Activated CD4-positive, alpha-beta T cell treated with anti-CD3 and anti-CD28 coated beads, Interleukin-2, amount 50 U/mL, for 48 hours (primary cell): ENCODE measurements at places on chromosomes 11 and 22.

DNA sequence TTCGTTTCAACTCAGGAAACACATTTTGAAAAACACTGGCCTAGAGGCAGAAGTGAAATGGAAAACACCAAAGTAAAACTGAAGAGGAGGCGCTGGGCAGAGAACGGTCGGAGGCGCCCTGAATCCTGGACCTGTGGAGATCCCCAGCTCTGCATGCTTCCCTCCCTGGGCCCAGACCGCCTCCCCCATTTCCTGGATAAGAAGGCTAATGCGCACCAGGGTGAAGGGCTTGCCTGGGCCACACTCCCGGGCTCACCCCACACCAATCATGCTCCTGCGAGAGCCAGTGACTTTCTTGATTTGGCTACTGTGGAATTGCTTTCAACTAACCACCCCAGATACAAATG is 167.1 kb downstream of the CRYBB2 start:
- no peak for DNase-seq

DNA sequence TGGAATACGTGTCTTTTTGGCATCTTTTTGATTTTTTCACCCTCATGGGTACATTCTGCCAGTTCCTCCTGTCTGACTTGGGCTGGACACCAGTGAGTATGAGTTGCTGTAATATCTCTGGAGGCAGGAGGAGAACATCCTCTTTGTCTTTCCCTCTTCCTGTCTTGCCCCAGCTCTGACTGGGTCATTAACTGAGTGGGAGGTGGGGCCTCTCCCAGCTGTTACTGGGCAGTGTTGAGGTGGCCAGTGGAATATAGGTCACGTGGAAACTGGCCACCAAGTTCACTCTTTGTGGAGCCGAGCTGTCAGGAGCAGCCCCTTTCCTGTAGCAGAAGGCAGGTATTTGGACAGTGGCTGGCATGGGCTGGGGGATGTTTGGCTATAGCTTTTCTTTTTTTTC is 2.2 kb downstream of the GLB1L2 start:
- no peak for DNase-seq

DNA sequence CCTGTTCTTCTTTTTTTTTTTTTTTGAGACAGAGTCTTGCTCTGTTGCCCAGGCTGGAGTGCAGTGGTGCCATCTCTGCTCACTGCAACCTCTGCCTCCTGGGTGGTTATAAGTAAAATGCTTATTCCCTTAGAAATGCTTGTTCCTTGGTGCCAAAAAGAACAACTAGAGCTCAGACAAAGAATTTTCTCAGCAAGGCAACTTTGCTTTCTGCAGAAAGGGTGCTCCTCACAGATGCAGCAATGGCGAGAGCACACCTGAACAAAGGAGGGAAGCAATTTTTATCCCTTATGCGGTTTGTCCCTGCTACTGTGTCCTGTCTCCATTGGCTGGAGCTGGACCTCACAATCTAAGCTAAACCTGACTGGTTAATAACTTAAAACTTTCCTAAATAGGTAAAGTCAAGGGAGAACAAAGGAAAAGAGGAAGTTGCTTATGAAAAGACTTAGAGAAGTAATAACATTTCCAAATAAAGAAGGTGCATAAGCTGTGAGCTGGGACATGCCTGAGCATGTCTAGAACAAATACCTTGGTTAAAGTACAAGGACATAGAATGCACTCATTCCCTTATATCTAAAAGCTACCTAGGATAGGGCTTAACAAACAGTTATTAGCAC is 90.0 kb upstream of the PRR5 start:
- DNase-seq, result no peak

- no peak for DNase-seq
These were observed 10.7 kb downstream of the DTX4 start for GRCh38 chr11:59182457-59183151.

DNA sequence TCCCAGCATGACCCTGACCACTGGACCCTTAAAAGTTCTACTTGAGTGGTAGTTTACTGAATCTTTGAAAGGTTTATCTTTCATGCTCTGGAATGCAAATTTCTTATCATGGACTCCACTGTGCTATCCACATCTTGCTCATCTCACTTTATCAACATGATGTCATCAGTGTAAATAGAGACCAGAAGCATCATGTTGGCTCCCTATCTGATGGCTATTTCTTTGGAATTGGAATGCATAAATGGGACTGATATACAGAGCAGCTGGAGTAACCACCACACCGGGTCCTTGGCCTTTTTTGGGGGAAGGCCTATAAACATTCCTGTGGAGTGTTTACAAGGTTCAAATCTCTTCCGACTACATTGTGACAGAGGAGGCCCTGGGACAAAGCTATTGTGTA is 74.1 kb upstream of the CEP126 start:
- no peak for DNase-seq

DNA sequence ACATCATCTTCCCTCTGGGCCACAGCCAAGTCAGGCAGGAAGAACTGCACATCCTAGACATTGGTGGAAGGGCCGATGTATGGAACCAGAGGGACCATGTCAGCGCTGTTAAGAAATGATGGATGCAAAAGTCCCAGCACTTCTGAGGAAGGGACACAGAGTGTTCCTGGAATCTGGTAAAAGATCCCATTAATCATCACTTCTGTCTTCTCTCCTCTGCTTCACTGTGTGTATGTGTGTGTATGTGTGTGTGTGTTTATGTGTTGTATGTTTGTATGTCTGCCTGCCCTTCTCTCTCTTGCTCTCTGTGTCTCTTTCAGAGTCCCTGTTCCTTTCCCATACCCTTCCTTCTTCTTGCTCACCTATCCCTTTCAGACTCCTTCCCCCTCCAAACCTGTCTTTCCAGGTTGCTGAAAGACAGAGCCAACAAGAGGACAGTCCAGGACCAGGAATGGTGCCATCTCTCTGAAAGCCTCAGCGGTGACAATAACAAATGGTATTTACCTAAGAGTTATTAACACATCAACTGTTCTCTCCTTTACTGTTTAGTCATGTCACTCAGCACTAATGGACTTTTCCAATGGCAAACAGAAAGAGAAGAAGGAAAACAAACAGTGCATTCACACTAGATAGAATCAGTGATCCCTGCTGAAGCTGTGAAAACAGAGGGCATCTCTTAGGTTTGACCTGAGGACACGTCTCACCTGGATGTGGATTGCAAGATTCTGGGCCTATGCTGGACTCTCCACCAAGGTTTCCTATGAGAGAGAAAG is 47.1 kb downstream of the EHF start:
- DNase-seq, result no peak

- no peak for DNase-seq
These were observed 781 bp downstream of the TCIRG1 start for GRCh38 chr11:68039526-68040086.

DNA sequence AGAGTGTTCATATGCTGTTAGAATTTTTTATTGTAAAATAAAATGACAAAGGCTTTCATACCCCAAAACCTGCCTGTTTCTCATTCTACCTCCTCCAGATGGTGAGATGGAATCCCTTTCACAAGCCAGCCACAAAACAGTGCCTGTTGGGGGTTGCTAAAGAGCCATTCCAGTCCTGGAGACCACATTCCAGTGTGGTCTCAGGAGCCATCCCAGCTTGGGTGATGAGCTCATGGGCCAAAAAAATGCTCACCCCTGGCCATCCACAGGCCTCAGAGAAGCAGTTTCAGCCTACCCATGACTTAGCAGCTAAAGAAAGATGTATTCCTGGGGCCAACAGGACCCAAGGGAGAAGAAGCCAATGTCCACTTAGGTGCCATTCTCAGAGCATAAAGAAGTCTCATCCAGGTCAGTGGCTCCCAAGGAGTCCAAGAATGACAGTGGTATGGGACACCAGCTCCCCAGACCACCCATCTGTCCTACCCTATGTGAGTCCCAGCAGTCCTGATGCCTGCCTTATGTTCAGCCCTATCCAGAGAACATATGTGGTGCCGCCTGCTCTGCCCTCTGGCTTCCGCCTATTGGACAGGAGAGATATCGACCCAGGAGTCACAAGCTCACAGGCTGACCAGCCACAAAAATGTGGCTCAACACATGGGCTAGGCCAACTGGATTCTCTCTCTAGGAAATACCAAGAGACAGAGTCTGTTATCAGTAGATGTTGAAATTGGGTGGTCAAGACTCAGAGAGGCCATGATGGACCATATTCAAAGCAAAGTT is 26.4 kb downstream of the C11orf91 start:
- DNase-seq, result no peak

GRCh38 chr11:119460582-119460981 is 37.6 kb upstream of the THY1 start:
- no peak for DNase-seq

DNA sequence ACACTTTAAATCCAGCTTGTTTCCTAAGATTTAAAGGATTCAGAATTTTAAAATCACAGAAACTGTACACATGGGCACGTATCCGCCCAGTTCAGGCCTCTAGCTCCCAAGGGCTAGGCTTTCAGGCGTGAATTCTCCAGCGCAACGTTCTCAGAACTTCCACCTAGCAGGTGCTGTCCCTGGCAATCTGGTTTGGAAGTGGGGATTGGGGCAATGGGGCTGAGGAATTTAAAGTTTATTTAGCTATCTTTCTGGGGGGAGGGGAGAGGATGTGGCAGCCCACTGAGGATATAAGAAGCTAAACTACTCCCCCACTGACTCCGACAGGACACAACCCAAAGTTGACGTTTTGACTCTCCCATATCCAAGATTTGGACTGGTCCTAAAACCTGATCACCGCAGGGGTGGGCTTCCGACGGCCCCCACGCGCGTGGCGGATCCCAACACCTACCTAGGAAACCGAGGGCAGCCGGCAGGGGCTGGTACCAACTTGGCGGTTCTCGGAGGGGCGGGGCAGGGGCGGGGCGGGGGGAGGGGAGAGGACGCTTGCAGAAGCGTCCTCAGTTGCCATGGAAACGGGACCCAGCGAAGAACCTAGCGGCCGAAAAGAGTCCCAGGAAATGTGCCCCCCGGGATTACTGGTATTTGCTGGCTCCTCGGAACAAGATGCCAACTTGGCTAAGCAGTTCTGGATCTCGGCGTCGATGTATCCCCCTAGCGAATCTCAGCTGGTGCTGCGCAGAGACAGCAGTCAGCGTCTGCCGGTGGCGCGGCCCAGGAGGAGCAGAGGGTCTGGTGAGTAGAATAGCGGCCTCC is at the start of gene HOATZ:
TSS of gene HOATZ (plus strand) at position 563 of the 816 bp plus-strand sequence. CDS start at position 570, 7 bp downstream.
- DNase-seq, result no peak

DNA sequence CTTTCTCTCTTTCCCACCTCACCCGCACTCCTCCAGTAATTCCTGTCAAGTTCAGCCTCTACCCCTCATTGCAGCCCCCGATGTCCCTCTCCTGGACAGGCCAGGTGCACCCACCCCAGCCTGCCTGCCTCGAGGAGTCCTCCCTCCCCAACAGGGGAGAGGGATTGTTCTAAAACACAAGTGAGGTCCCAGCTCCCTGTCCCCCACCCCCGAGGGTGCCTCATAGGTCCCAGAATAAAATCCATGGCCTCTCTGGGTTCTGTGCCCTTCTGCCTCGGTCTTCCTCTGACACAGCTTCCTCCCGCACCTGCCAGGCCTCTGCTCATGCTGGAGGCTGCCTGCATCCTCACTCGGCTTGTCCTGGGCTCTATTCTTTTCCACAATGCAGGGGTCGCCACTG is 720.1 kb downstream of the BRD1 start:
- no peak for DNase-seq

GRCh38 chr11:57484141-57484710 is 23.9 kb downstream of the RTN4RL2 start:
- DNase-seq, result no peak

DNA sequence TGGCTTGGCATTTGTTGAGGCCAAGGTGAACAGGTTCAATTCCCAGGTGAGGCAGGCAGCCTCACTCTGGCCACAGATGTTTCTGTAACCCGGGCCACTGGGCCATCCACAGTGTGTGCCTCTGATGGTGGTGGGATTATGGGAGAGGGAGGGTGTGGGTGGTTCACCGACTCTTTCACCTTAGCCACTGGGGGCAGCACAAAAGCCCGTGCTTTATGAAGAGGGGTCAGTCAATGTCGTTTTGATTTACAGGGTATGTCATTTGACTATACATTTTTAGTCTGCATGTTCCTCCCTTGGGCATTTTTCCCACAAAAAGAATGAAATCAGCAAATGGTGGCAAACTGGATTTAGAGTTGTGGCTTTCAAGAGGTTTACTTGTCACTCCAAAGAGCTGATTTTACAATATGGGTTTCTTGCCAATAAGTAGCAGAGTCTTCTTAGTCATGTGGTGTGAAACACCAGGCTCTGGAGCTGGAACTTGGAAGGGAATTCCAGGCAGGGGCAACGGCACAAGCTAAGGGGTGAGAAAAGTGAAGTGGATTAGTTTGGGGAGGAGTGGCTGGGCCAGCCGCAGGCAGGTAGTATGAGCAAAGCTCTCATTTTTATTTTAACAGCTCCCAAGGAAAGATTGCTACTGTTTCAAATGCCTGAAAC is 217.8 kb upstream of the ZBED5 start:
- DNase-seq, result no peak

- DNase-seq, result no peak
These were observed 17.1 kb downstream of the MS4A6E start for GRCh38 chr11:60344146-60344545.

- no peak for DNase-seq
These were observed 29.9 kb downstream of the GDPD5 start for GRCh38 chr11:75495749-75496304.

DNA sequence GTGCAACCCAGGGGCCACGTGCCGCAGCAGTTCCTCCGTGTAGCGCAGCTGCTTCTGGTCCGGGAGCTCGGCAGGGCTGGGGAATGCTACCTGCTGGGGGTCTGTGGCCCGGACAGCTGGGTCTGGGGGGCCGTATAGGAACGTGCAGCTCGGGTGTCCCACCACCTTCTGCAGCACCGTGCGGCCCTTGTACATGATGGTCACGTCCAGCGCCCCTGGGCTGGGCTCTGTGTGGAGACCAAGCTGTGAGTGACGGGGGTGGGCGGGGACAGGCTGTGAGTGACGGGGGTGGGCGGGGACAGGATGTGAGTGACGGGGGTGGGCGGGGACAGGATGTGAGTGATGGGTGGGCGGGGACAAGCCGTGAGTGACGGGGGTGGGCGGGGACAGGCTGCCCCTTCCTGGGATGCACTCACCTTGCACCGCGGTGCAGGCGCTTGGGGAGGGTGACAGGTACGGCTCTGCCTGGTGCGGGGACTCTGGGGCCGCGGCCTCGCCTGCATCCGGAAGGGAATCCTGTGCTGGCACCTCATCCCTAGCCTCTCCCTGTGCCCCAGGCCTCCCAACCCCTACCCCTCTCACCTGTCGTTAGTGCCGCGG is 2.3 kb downstream of the IRF7 start:
- DNase-seq, result peak; percentile 83

- no peak for DNase-seq
These were observed 496.2 kb upstream of the CCDC90B start for GRCh38 chr11:83782329-83782728.

GRCh38 chr11:27886857-27887256 is 186.6 kb upstream of the BDNF start:
- DNase-seq, result no peak

- no peak for DNase-seq
These were observed 80.4 kb downstream of the SLC1A2 start for GRCh38 chr11:35338921-35339320.
